ENCODE measurements at places on chromosomes 4 and X.

DNA sequence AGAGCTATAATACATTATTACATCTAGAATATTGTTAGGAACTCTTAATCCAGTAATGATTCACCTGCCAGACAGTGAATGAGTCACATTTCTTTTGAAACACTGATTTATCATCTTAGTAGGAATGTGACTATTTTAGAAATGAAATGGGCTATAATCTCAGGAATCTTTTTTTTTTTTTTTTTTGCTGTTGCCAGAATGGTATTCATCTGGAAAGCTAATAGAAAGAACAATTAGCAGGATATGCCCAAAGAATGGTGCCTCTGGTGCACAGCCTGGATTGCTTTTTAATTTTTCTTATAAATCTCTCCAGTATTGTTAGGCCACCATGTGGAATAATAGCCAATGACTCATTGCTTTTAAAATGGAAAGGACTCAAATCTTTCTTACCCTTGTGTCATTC is 181.1 kb upstream of the SMIM31 start:
- DNase-seq: no peak

DNA sequence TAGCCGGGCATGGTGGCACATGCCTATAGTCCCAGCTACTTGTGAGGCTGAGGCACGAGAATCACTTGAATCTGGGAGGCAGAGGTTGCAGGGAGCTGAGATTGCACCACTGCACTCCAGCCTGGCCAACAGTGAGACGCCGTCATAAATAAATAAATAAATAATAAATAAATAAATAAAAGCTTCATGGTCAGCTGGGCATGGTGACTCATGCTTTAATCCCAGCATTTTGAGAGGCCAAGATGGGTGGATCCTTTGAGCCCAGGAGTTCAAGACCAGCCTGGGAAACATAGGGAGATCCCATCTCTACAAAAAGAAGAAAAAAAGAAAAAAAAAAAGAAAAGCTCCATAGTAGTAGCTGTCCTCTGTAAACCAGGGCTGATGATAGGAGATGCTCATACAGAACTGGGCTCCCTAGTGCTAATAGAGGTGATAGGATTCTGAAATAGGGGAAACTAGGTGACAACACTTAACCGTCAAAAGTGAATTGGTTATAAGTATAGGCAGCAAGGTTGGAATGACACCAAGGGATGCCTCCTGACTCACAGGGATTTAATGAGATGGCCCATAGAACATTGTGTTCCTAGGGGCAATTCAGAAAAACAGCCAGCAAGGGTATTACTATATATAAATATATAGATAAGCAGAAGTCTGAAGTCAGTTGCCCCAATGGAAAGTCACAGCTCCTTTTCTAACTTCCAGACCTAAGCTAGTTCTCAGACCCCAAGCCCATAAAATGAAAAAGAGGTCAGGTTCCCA is 41.8 kb upstream of the ARHGEF6 start:
- no peak for DNase-seq

- no peak for DNase-seq
These were observed 326.1 kb downstream of the HNRNPD start for GRCh38 chr4:82047731-82048130.

GRCh38 chr4:46886711-46887110 is 22.3 kb downstream of the COX7B2 start:
- no peak for DNase-seq

DNA sequence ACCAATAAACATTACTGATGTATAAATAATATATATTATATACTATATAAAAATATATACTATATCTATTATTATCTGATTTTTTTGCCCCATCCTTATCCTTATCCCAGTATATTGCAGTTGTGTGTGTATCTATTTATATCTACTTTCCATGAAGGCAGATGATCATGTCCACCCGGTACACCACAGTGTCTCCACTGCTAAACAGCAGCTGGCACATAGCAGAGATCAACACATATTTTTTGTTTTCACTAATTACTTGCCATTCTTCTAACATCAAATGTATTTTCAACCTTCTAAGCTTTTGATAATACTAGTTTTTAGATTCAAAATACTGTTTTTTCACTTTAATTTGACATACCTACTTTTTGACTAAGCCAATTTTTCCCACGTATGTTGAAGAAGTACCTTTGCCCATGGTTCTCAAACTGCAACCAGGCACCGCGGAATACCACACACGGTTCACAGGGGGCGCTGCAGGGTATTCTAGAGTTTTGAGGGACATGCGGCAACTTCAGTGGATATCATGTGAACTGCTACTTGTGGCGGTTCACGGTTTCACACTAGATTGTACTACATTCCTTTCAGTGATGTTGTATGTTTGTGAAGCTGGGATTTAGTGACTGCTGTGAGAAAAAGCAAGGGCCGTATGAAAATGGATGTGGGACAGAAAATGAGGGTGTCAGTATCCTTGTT is 182.5 kb upstream of the NPY2R start:
- DNase-seq: no peak

DNA sequence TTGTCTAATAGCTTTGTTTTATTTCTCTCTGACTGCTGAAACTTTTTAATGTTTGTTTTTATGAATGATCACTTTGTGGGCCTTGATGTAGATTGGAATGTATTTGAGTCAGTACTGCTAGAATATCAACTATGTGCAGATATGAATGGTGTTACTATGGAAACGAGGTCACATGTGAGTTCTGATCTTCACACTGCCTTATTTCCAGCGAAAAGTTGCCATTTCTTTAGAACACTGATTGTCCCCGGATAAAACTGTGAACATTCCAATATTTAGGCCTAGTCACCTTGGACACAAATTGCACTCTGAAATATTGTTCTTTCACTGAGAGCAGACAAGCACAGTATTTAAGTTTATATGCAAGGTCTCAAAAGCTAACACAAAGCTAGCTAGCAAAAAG is 27.2 kb upstream of the MAGED1 start:
- DNase-seq: no peak

DNA sequence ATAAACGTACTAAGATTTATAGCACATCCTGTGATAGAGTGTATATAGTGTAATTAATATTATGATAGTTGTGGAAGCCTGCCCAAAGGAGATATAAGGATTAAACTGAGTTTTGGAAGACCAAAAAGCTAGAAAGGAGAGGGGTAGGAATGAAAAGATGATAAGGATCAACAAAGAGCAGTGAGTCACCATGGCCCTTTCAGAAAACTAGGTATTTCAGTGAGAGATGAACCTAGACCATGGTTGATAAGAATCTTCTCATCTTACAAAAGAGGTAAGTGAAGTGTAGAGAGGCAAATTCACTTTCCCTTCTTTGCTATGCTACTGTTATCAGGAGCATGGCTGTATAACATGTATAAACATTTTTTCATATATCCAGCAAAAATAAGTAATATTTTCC is 133.8 kb upstream of the PLAC1 start:
- no peak for DNase-seq

DNA sequence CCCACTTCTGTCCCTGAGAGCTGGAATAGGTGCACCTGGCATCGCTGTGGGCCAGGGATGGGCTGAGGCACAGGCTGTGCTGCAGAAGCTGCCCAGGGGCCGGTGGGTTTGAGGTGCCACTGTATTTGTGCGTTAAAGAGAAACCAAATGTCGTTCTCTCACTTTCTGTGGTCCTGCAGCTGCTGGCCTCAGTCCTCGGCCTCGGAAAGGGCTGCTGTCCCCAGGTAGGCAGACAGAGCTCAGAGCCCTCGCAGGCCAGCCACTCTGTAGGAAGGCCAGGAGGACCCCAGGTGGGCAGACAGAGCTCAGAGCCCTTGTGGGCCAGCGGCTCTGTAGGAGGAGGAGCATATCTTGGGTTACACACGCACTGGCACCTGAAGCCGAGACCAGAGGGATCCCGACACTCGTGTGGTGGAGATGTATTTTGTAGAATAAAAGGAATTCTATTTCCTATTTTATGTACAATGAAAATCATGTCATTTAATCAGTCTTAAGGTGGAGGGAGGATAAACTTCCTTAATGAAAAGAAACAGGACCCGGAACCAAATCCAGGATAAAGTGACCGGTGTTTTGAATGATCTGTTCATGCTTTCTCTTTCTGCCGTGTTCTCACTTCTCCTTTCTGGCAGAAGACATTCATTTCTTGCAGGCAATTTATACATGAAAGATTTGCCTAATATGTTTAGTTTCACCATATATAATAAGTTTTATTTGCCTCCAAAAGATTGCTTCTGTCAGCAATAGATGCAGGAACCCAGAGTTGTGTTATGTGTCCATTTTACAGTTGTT is 54.4 kb upstream of the HGFAC start:
- no peak for DNase-seq

DNA sequence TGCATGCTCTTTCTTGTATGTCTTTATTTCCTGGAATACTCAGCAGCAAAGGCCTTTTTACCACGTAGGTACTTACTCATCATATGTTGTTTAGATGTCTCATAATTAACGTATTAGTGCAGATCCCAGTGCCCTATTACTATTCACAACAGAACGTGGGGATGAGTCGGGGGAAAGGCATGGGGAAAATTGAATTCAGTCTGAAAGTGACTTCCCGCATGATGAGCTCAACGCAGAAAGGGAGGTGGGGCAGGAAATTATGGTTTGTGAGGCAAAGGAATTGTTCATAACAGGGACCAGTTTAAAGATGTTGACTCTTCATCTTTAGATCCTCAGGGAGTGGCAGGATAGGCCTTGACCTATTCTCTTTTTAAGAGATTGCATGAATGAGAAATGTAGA is 2.0 kb upstream of the TMPRSS11D start:
- DNase-seq: no peak

DNA sequence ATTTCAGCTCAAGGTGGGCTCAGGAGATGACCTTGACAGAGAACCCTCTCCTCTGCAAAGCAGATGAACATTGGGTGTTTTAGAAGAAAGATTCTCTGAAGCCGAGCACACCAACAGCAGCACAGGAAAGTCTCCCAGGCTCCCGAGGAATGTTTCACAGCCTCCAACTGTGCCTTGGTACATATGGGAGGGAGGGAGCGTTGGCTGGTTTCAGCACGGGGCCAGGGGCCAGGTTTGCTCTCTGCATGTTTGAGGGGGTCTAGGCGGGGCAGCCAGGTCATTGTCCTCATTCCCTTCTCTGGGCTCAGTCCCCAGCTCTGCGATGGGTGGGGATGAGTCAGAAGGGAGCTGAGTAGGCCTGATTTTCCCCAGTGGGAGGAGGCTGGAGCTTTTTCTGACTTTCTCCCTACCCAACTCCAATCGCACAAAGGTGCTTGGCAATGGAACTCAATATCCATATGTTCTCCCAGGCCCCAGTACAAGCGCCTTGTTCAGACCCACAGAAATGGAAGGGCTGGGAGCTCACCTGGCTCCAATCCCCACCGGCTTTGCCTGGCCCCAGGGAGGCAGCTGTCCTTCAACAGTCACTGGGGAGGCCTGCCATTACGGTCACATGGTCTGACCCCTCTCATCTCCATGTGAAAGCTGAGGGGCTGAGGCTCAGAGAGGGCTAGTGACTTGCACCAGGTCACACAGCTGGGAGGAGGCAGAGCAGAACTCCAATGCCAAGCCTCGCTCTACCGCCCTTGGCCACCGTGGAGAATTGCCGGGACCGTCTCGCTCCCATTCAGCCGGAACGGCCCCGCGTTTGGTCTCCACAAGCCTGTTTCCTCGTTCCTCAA is 108.4 kb upstream of the AFAP1 start:
- no peak for DNase-seq

GRCh38 chrX:69066966-69067525 is 98.2 kb downstream of the PJA1 start:
- no peak for DNase-seq

DNA sequence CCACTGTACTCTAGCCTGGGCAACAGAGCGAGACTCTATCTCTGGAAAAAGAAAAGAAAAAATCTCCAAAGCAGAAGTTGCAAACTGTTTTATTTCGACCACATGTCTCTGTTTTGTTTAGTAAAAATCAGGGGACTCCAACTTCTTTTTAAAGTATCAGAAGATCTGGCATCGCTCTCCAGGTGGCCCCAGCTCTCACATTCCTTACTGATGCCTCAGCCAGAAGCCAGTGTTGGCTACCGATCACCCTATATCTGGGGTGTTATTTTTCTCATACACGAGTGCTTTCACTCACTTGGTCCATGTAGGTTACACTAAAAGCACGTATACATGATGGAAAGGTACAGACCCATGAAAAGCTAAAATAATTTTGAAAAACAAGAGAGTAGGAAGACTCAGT is 8.3 kb downstream of the MPP1 start:
- DNase-seq: no peak

DNA sequence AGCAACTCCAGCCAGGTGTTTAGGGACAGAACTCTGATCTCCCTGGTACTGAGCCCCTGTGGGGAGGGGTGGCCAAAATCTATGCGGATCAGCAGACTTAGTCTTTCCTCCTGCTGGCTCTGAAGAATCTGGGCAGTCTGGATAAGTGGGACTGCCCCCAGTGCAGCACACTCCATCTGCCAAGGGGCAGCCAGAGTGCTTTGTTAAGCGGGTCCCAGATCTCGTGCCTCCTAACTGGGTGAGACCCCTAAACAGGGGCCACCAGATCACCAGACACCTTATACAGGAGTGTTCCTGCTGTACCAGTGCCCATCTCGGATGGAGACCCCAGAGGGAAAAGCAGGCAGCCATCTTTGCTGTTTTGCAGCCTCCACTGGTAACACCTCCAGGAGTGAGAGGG is 81.5 kb upstream of the IL13RA2 start:
- no peak for DNase-seq

DNA sequence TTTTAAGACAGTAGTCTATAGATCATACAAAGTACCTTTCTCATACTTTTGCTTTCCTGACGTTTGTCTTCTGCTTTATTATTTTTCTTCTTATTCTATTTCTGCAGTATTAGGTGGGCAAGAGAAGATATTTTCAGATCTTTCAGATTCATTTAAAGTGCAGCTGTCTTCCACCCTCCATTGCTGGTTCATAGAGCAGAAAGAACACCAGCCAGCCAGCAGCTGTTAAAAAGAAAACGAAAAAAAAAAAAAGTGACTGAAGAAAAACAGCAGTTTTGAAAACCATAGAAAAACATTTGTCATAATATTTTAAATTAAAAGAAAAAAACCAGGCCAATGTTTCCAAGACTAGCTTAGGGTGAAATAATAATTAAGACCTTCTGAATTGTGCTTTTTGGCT is 42.9 kb downstream of the SMAD1 start:
- DNase-seq: no peak

DNA sequence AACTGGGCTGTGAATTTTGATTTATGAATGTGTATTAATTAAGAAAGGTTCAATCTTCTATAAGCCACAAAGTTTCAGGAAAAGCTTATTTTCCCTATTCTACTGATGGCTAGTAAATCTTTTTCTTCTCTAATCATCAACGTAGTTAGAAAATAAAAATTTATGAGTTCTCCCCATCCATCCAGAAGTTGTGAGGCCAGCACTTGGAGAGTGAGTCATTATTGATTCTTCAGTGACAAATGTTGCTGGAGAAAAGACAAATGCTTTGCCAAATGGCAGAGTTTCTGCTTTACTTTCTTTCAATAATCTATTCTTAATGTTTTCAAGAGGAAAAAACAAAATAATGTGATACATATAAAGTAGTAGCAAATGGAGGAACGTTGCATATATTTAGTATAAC is 11.3 kb upstream of the GRXCR1 start:
- DNase-seq: no peak
